GM23338 (cell line): ENCODE measurements at places on chromosomes 7 and 10. TPM values are rescaled to one million over a fixed set of nuclear protein-coding genes. Genes with fewer than 3 reads are reported as not detected.

GRCh38 chr7:131219312-131220041 lies 108.2 kb upstream of the MKLN1 start:
- DNase-seq: peak; percentile 72

The SAMD9L gene
- polyA plus RNA-seq: not detected in 2 replicates

- DNase-seq: no peak
Observed at GRCh38 chr10:85863301-85864172, 503.1 kb downstream of the GRID1 start.

The CCDC3 gene
- polyA plus RNA-seq: 1.4 and 1.9 TPM in 2 replicates

DNA sequence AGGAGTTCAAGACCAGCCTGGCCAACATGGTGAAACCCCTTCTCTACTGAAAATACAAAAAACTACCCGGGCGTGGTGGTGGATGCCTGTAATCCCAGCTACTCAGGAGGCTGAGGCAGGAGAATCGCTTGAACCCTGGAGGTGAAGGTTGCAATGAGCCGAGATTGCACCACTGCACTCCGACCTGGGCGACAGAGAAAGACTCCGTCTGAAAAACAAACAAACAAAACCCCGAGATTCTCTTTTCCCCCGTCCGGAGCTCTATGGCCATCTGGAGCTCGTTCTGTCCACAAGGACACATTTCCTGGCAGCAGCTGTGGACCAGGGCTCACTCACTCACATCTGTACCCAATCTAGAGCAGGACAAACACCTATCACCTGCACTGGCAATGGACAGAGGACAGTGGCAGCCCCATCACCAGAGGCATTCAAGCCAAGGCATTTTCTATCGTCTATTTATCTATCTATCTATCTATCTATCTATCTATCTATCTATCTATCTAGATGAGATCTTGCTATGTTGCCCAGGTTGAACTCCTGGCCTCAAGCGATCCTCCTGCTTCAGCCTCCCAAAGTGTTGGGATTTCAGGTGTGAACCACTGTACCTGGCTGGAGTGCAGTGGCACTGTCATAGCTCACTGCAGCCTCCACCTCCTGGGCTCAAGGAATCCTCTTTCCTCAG lies 167.1 kb upstream of the TNRC18 start:
- no peak for DNase-seq

The GARS1 gene
- polyA plus RNA-seq: 198 and 207 TPM in 2 replicates

- no peak for DNase-seq
Observed at GRCh38 chr7:155844526-155844925, 32.3 kb upstream of the SHH start.

GRCh38 chr10:103145860-103146466 lies 47.1 kb downstream of the NT5C2 start:
- no peak for DNase-seq

DNA sequence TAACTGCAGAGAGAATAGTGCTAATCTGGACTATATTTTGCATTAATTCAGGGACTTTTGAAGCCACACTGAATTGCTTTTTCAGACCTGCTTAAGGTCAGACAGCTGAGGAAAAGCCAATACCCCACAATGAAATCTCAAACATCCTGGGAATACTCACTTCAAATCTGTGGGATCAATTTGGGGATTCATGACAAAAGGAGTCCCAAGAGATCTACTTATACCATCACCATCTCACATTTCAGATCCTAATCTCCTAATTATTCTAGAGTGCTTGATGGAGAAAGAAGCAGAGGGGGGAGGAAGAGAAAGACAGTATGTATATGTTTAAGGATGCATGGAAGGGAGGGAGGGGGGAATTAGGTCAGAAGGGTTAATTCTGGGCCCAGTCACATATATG lies 202.2 kb downstream of the CACNA2D1 start:
- no peak for DNase-seq

- DNase-seq: no peak
Observed at GRCh38 chr7:47685151-47685550, 103.2 kb upstream of the TNS3 start.

The MLXIPL gene
- polyA plus RNA-seq: 13.1 and 13.7 TPM in 2 replicates

- DNase-seq: no peak
Observed at GRCh38 chr10:74842301-74842954, 16.0 kb downstream of the KAT6B start.
